ENCODE measurements at places on chromosomes 5 and 9.
A peak's percentile ranks its signal among the peaks of the same experiment; 100 is the strongest.

- no peak for DNase-seq
- no peak overlapping the region for H3K27ac ChIP-seq
- no peaks in the 10 kb centered on the region for H3K4me1 ChIP-seq
Observed at GRCh38 chr5:176887252-176887849, 11.8 kb downstream of the HK3 start.

DNA sequence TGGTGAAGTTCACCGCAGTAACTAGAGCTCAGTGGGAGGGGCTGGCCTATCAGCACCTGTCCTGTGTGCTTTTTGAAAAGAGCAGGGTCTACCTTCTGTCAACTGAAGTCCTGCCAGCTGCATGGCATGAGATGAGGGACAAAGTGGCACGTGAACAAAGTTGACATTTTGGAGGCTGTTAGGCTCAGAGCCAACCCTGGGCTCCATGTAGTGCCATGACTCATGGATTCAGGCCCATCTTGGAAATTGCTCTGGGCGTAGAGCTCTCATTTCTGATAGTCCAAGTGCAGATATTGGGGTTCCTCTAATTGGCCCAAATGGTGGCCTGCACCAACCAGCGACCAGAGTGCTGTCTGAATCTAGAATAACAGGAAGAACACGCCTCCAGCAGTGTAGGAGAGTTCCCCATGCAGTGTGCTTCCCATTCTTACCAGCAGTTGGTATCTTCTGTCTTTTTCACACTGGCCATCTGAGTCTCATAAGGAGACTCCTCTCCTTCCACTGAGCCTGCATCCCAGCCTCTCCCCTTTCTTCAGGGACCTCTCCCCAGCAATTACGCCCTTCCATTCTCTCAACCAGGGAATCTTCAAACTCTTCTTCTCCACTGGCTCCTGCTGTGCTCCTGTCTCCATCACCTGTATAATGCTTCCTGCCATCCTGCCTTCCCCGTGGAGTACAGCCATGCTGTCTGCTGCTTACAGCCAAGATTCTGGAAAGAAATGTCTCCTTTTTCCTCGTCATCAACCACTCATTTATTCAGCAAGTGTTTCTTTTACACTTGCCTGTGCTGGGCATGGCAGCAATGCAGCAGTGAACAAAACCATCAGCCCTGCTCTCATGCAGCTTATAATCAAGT is 30.4 kb downstream of the IRF1 start:
- DNase-seq = no peak
- no peak overlapping the region for H3K27ac ChIP-seq
- H3K36me3 ChIP-seq = no peaks in the 10 kb centered on the region

DNA sequence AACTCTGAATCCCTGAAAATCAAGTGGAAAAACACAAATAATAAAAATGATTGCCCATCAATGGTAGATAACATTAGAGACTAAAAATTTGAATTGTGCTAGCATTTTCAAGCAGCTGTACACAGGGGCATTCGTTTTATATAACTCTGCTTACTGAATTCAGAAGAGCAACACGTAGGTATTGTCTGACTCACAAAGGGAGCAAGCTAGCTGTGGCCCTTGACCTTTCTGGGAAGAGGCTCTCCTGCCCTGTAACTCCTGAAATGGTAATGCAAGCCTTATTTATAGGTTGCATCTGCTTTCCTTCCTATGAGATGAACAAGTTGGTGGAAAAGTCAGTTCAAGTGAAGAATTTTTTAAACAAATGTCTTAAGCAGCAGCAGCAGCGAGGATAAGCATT is 218.7 kb upstream of the EFNA5 start:
- no peak overlapping the region for H3K4me3 ChIP-seq
- no peaks in the 10 kb centered on the region for H3K4me1 ChIP-seq
- no peak overlapping the region for H3K27ac ChIP-seq
- no peaks in the 10 kb centered on the region for H3K36me3 ChIP-seq
- H3K27me3 ChIP-seq = no peaks in the 10 kb centered on the region
- DNase-seq = no peak

DNA sequence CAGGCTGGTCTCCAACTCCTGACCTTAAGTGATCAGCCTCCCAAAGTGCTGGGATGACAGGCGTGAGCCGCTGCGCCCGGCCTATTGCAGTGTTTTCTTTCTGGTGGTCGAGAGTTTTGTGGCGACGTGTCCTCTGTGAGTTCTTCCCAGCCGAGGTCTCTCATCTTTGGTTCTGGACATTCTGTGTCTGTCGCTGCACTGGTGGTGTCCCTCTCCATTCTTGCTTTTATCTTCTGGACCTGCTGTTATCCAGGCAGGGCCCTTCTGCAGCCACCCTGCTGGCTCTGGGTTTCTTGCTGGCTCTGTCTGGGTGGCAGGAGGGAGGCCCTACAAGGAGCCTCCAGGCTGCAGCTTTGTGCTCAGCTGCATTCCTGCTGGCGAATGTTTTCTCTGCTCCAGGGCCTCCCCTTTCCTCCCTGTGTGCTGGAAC is 49.1 kb upstream of the EXOC3 start:
- DNase-seq = no peak
- H3K27me3 ChIP-seq = no peaks in the 10 kb centered on the region
- no peaks in the 10 kb centered on the region for H3K36me3 ChIP-seq

- H3K4me3 ChIP-seq = no peak overlapping the region
- no peaks in the 10 kb centered on the region for H3K4me1 ChIP-seq
- H3K36me3 ChIP-seq = no peaks in the 10 kb centered on the region
- H3K27ac ChIP-seq = no peak overlapping the region
- DNase-seq = no peak
- no peaks in the 10 kb centered on the region for H3K27me3 ChIP-seq
Observed at GRCh38 chr9:136558373-136558772, 12.5 kb upstream of the NOTCH1 start.

- no peak for DNase-seq
- H3K4me1 ChIP-seq = no peaks in the 10 kb centered on the region
- no peak overlapping the region for H3K27ac ChIP-seq
- H3K36me3 ChIP-seq = no peaks in the 10 kb centered on the region
Observed at GRCh38 chr5:165119175-165119574, 1613.8 kb downstream of the MAT2B start.

DNA sequence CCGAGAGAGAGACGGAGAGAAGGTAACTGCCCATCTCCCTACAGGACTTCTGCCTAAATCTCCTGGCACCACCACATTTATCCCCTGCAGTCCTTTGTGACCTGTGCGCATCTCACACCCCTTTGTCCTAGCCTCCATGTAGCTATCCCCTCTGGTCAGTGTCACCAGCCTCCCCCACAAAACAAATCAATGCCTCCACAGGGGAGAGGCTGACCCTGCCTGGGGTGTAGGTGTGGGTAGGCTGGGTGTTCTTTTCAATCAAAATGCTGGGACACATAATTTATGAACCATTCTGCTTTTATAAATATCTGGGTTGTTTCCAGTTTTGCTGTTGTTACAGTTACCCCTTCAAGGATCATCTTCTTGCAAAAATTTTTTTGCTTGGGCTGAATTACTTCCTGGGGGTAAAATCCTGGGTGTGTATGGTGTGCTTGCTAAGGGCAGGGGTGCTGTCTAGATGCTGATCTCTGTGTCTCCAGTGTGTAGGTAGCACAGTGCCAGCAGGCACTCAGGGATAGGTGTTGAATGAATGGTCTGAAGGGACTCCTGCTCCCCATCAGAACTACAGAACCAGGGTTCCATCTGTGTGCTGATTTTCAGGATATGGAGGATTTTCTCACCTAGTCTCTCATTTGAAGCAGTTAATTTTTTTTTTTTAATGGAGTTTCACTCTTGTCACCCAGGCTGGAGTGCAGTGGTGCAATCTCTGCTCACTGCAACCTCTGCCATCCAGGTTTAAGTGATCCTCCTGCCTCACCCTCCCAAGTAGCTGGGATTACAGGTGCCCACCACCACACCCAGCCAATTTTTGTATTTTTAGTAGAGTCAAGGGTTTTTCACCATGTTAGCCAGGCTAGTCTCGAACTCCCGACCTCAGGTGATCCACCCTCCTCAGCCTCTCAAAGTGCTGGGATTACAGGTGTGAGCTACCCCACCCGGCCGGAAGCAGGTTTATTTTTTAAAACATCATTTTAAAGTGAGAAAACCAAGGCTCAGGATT is at the start of gene GARIN3:
TSS of gene GARIN3 (minus strand) at position 51 of the 1,000 bp plus-strand sequence. CDS start 96 bp downstream, outside the sequence.
- H3K4me3 ChIP-seq = peak within 1 kb of the TSS; percentile 21
- H3K4me1 ChIP-seq = peaks cover 11% of the 10 kb centered on the region
- DNase-seq = no peak
- no peaks in the 10 kb centered on the region for H3K36me3 ChIP-seq

- no peaks in the 10 kb centered on the region for H3K4me1 ChIP-seq
- H3K4me3 ChIP-seq = no peak overlapping the region
- no peak overlapping the region for H3K27ac ChIP-seq
Observed at GRCh38 chr9:121666294-121666693, 14.9 kb downstream of the DAB2IP start.

DNA sequence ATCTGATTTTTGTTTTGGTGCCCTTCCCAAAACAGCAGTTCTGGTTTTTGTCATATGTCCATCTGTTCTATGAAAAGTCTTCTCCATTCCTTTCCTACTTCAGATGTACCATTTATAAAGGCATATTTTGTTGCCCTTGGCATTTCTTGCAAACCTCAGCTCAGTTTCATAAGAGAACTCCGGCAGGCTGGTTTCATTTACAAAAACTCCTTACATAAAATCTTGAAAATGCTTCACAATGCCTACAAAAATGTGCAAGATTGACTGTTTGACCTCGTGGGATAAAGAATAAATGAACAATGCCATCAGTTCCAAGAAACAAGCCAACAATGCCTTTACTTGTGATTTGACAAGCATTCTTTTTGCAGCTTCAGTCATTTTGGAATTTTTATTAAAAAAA is 39.1 kb upstream of the CTNNAL1 start:
- H3K36me3 ChIP-seq = peaks cover 7% of the 10 kb centered on the region
- H3K27me3 ChIP-seq = no peaks in the 10 kb centered on the region
- no peak overlapping the region for H3K27ac ChIP-seq
- no peaks in the 10 kb centered on the region for H3K4me1 ChIP-seq
- H3K4me3 ChIP-seq = no peak overlapping the region

DNA sequence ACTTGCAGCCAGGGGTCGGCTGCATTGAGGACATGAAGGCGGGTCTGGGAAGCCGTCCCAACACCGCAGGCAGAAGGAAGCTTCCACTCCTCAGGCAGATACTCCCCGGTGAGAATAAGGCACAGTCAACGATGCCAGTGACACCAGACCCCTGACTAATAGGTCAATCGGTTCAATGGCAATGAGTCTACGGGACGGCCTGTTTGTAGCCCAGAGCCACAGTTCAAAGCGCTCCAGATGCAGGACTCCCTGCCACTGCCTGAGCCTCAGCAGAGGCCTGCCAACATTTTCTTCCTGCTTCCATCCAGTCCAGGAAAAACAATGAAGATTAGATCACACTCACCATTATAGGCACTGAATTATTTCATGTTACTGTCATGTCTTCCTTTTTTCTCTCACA is 84.5 kb upstream of the SIMC1 start:
- H3K27me3 ChIP-seq = no peaks in the 10 kb centered on the region
- H3K4me3 ChIP-seq = no peak overlapping the region
- no peak overlapping the region for H3K27ac ChIP-seq
- H3K4me1 ChIP-seq = no peaks in the 10 kb centered on the region
- H3K36me3 ChIP-seq = no peaks in the 10 kb centered on the region
- no peak for DNase-seq

DNA sequence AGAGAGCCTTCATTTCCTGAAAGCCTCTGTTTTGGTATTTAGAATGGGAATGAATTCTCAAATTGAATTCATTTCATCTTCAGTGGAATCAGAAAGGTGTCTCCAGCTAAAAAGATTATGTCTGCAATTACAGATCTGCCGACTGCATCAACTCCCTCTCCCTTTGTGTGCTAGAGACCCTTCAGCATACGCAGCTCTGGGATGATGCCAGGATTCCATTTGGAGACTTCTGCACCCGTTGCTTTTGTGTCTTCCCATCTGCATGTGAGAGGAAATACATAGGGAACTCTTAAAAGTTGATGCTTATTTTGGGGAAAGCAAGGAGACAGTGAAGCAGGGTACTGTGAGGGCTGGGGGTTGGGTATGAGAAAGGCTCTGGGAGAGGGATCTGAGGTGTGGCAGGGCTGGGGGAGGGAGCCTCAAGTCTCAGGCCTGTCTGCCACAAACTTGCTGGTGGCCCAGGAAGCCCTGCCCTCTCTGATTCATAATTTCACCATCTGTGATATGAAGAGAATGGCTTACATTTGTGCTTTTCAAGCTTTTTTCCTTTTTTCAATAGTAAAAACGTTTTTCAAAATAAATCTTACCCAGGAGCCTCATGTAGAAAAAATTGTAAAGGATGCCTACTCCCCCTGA is 89.7 kb upstream of the SAP30L start:
- H3K4me1 ChIP-seq = no peaks in the 10 kb centered on the region
- H3K4me3 ChIP-seq = no peak overlapping the region
- no peak overlapping the region for H3K27ac ChIP-seq
- no peaks in the 10 kb centered on the region for H3K27me3 ChIP-seq

- H3K27me3 ChIP-seq = no peaks in the 10 kb centered on the region
- no peaks in the 10 kb centered on the region for H3K4me1 ChIP-seq
- H3K4me3 ChIP-seq = no peak overlapping the region
- H3K27ac ChIP-seq = no peak overlapping the region
Observed at GRCh38 chr9:99085949-99086948, 18.7 kb upstream of the TGFBR1 start.

- H3K4me1 ChIP-seq = no peaks in the 10 kb centered on the region
- H3K4me3 ChIP-seq = no peak overlapping the region
- H3K27me3 ChIP-seq = no peaks in the 10 kb centered on the region
- no peaks in the 10 kb centered on the region for H3K36me3 ChIP-seq
Observed at GRCh38 chr9:13688223-13688989, 408.9 kb upstream of the MPDZ start.

DNA sequence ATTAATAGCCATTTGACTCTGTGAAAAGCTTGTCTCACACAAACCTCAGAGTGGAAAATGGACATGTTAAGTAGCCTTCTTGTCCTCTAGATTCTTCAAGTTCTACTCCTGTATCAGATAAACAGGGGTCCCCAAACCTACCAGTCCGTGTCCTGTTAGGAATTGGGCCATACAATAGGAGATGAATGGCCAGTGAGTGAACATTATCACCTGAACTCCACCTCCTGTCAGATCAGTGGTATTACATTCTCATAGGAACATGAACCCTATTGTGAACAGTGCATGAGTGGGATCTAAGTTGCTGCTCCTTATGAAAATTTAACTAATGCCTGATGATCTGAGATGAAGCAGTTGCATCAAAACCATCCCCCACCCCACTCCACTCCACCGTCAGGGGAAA is 136.3 kb downstream of the TMEM232 start:
- no peaks in the 10 kb centered on the region for H3K27me3 ChIP-seq
- H3K36me3 ChIP-seq = no peaks in the 10 kb centered on the region
- H3K4me1 ChIP-seq = no peaks in the 10 kb centered on the region
- H3K4me3 ChIP-seq = no peak overlapping the region

DNA sequence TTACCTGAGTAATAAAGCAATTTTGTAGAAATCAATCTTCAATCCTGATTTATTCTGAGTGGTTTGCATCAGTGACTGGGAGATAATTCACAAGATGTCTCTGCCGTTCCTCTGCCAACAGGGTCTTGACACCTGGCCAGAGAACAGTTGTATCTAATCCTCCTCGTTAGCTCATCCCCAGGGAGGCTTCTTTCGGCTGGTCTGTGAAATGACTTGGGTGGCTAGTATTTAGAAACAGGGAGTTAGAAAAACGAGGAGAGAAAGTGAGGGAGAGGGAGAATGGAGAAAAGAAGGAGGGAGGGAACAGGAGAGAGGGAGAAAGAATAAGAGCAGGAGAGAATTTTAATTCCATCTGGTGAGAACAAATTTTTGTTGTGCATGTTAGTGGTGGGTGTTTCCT is 600.2 kb upstream of the TLE4 start:
- no peak for DNase-seq
- H3K4me1 ChIP-seq = no peaks in the 10 kb centered on the region
- H3K27ac ChIP-seq = no peak overlapping the region
- no peaks in the 10 kb centered on the region for H3K27me3 ChIP-seq
- no peaks in the 10 kb centered on the region for H3K36me3 ChIP-seq

GRCh38 chr5:175385691-175386362 is 58.2 kb downstream of the DRD1 start:
- DNase-seq = no peak
- no peaks in the 10 kb centered on the region for H3K4me1 ChIP-seq

Measured in naive thymus-derived CD4-positive, alpha-beta T cell (primary cell).